Ascending aorta (tissue), 2 donors: ENCODE measurements at places on chromosomes 1 and 21. TPM values are rescaled to one million over a fixed set of nuclear protein-coding genes. Genes with fewer than 3 reads are reported as not detected.

Gene SLC1A7
- not detected for total RNA-seq

Gene DISP1
- 23.2 TPM for total RNA-seq

DNA sequence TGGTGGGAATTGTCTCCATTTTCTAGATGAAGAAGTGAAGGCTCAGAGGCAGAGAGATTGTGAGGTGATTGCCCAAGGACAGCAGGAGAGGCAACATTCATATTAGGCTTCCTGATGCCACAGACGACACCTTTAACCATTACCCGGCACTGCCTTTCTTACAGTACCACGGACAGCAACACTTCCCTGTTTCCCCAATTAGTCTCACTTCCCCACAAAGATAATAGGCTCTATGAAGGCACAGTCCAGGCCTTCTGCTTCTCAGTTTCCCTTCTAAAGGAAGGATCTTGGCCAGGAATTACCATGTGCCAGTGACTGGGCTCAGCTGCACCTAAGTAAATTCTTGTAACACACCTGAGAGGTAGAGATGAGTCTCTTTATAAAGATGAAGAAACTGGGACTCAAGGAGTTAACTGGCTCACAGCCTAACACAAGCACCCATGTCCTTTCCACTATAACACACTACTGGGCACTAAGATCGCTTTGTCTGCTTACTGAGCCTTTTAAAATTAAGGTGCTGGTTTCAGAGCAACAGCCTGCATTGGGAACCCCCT, 9.6 kb downstream of the IGSF9 start:
- DNase-seq = no peak

GRCh38 chr1:232477728-232478127, 152.2 kb downstream of the SIPA1L2 start:
- peak; percentile 67 for DNase-seq

GRCh38 chr1:60488847-60489246, 415.3 kb upstream of the C1orf87 start:
- DNase-seq = no peak

DNA sequence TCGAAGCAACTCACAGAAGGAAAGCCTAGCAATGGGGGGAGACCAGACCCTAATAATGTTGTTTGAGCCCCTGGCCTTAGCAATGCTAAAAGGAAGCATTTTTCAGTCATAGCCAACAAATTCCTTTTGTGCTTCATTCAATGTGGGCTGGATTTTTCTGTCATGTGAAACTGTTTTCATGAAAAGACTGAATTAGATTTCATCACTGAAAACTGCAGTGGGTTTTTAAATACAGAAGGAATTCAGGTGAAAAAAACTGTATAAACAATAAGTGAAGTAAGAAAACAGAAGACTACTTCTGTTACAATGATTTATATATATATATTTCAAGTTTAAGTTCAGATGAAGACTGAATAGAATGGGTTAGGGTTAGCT, 204.8 kb downstream of the SMYD3 start:
- no peak for DNase-seq

GRCh38 chr1:165875604-165876003, 48.2 kb downstream of the UCK2 start:
- no peak for DNase-seq

- DNase-seq = no peak
Measured at GRCh38 chr1:162072740-162073139, 3.2 kb downstream of the NOS1AP start.

DNA sequence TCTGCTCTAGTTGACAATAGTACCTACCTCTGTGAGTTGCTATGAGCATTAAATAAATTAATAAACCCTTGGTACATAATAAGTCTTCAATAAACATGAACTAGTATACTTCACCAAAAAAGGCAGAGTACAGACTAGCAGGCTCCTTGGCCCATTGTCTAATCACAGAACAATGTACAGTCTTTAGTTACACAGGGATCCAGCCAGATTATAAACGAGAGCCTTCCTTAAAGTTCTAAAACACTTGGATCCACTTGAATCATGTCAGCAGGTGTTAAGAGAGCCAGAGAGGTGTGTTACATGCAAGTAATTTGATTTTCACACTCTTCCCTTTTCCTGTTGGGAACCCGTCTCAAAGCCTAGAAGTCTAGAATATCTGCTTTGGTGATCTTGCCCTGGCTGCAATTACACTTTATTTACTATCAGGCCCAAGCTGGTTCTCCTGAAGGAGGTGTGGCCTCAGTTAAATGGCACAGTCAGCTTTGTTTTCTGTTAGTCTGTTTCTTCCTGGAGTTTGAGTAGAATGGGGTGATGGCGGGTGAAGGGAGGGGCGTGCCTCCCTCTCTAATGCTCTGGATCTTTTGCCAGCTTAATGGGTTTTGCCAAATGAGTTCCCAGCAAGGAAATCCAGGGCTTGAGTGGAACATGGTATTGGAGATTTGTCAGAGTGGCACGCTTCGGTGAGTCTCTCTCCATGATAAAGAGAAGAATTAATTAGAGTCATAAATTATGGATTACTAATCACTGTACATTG, 570.9 kb upstream of the CAMK1G start:
- DNase-seq = no peak

DNA sequence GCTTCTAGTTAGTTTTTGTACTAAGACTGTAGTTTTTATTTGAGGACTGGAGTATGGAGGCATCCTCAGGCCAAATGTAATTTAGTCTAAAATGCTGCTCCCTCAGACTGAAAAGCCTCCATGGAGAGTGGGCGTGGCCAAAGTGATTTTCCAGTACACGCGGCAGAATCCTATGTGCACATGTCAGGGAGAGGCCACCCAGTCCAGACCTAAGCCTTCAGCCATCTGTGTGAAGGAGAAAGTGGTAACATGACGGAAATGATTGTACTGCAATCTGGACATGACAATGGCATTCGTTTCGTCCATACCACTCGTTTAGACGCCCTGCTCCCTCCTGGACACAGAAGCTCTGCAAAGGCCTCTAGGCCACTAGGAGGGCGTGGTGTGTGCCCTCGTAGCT, 56.2 kb downstream of the PCP4 start:
- DNase-seq = no peak

DNA sequence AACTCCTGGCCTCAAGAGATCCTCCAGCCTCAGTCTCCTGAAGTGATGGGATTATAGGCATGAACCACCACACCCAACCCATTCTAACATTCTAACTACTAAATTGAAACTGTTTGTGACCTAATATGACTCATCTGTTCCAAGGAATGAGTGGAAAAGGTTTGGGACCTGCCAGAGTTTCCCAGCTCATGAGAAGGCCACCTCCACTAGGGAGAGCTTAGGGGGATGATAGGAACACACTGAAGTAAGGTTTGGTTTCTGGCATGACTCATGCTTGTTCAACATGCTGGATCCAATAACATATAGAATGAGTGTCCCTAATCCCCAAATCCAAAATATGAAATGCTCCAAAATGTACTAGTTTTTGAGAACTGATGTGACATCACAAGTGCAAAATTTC, 18.9 kb upstream of the SCAF4 start:
- DNase-seq = no peak

DNA sequence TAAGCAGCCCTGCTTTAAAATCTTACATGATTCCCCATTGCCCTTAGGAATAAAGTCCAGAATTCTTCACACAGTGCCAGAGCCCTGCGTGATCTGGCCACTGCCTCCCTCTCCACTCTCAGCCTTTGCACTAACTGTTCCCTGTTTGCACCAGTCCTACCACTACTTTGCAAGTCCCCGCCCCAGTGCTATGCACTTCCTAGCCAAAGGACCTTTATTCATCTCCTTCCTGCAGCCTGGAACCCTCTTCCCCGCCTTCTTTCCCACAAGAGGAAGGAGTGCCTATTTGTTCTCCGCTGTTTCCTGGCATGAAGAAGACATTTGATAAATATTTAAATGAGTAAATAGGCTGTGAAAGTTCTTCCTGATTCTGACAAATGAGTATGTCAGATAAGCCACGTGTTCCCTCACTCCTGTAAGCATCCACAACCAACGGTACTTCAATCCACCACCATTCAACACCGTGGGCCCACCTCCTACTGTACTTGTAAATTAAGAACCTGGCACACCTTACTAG, 23.9 kb downstream of the CAPN8 start:
- DNase-seq = no peak

- peak; percentile 91 for DNase-seq
Measured at GRCh38 chr1:156126043-156126629, 11.6 kb downstream of the LMNA start.
